ENCODE measurements at places on chromosomes 16 and 17.

- no peak for DNase-seq
Observed at GRCh38 chr16:58885528-58886170, 151.5 kb upstream of the GOT2 start.

DNA sequence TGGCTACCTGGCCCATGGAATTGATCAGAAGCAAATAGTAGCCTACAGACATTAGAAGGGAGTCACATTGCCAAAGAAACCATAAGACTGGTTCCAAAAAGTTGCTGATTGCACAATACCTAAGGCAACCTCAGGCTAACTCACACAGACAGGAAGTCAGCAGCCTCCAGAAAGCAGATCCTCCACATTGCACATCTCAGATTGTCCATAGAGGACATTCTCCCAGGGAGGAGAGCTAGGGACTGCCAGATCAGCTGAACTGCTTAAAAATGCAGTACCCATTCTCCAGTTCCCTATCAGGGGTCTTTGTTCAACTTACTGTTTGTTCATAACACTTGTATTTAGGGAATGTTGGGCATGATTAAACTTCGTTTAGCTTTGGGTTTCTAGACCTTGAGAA, 4.2 kb downstream of the CCL3 start:
- no peak for DNase-seq

DNA sequence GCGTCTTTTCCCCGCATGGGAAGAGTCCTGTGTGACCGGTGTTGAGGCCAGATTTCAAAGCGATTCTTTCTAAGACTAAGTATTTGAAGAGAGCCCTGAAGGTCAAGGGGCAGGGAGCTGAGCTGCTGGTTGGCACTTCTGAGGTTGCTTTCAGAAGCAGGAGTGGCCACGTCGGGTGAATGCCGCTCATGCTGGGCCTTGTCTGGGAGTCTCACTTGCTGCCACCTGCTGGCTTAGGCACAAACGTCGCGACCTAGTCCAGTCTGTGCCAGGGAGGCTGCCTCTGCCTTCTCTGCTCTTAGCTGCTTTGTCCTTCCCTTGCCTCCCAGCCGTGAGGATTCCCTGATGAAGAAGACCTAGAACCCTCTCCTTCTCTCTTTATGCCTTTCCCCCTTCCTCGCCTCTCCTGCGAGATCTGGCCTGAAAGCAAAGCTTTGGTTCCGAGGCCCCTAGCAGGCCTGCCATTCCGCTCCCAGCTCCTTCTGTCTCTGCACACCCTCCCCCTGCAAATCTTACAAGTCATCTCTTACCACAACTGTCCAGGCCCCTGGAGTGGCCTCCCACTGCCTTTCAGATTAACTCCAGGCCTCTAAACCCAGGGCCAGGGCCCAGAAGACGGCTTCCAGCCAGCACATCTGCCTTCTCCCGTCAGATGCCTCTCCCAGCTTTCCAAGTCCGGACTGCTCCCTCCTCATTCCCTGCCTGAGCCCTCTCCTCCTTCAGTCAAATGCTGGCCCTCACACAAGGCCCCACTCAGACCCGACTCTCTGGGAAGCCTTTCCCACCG, 11.4 kb downstream of the CTNS start:
- no peak for DNase-seq

GRCh38 chr17:28520687-28521086, 14.5 kb downstream of the FOXN1 start:
- no peak for DNase-seq

- no peak for DNase-seq
Observed at GRCh38 chr17:73642659-73643000, 1.6 kb downstream of the SDK2 start.

DNA sequence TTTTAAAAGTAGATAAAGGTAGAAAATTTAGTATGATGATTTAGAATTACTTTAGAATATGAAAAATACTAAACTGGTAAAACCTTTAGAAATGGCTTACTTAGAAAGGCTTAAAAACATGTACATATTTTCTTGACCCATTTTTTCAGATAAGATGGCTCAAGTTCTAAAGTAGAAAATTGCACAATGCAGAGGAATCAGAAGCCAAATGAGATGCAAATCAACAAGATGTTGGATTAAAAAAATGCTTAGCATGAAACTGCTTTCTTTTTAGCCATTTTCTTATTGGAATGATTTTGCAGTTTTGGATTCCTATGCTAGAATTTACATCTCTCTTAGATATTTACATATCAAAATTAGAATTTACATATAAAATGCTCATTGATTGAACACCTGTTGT, 1.5 kb upstream of the KRTAP3-1 start:
- no peak for DNase-seq

Data from pancreas (tissue), 10 donors.